NCI-H2171 (cell line): ENCODE measurements at places on chromosomes 4 and X.

- no peak for DNase-seq
Observed at GRCh38 chr4:24690436-24690835, 104.9 kb upstream of the SOD3 start.

GRCh38 chr4:156654410-156654809 lies 317.2 kb downstream of the PDGFC start:
- DNase-seq, result no peak

DNA sequence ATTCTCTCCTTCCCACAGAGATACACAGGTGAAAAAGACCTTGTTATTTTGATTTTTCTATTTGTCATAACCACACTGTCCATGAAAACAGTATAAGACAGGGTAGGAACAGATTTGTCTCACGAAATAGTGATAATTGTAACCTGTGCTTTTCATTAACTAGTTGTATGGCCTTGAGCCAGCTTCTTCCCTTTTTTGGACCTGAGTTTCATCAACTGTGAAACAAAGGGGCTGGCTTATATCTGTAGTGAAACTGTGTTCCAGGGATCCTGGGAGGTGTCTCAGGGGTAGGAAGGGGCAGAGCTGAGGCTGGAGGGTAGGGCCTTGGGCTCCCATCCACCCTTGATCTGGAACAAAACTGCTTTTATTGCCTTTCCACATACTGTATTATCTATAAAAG lies 50.9 kb downstream of the MED28 start:
- DNase-seq, result no peak

- no peak for DNase-seq
Observed at GRCh38 chr4:54571293-54572151, 86.2 kb upstream of the KIT start.
